SJSA1 (cell line): ENCODE measurements at places on chromosomes 5 and 9.

GRCh38 chr9:33158843-33159776 lies 8.0 kb downstream of the B4GALT1 start:
- no peak for DNase-seq

DNA sequence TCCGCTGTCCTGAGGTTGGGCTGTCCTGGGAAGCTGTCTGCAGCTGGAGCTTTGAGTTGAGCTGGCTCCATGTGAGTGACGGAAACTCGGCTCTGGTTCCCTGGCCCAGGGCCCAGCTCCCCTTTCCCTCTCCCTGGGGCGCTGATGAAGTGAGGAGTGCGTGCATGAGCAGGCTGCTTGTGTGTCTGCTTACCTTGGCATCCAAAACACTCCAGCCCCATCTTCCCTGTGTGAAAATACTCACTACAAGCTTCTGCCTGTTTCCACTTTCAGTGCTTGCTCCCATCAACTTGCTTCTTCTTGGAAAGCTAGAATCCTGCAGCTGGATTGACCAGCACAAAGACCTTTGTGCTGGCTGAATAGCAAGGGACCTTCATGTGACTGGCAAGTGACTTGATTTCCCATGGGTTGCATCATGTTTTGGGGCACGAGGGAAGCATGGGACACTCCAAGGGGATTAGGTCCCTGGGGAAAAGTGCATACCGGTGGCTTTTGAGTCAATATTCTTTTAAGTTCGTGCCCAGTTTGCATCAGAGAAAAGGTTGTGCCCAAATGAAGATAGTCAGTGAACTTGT lies 198.1 kb downstream of the GADD45G start:
- DNase-seq: no peak

DNA sequence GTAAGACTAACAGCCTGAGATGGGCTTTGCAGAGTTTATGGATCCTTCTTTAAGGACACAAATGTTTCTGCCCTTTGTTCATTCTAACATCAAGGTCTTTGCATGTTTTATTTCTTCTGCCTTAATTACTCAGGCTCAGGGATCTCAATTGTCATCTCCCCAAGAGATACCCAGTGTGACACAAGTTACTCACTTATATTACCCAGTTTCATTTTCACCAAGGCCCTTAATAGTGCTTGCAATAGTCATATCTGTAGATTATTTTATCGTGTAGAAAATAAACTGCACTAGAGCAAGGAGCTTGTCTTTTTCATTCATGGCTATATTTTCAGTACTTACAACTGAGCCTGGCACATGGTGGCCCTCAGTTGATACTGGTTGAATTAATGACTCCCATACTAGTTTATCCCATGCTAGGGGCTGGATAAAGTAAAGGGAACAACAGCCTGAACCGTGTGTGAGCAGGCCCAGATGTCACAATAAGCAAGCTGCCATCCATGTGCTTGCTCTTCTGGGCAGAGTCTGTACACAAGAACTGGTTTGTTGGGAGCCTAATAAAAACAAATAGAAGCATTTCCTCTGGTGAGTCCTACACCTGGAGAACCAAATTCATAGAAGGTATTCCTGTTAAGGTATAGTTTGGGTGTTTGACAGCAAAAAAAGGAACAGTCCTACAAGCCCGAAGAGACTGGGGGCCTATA lies 112.5 kb upstream of the CD180 start:
- DNase-seq: no peak

DNA sequence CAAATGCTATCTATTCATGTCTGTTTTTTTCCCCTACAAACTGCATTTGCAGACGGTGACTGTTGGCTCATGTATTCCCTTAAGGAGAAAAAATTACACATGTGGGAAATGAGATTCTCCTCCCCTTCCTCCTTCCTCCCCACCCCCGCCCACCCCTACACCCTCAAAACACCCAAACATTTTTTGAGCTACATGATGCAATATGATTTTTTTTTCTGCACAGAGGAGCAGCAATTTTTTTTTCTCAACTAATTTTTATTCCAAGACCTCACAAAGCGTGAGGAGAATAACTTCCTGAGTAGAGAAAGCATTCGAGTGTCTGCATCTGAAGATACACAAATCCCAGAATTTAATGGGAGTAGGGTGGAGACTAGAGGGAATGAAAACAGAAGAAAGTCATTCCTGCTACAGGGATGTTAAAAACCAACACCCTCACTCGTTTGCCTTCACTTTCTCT lies 118.1 kb downstream of the PRDM6 start:
- peak; percentile 38 for DNase-seq

DNA sequence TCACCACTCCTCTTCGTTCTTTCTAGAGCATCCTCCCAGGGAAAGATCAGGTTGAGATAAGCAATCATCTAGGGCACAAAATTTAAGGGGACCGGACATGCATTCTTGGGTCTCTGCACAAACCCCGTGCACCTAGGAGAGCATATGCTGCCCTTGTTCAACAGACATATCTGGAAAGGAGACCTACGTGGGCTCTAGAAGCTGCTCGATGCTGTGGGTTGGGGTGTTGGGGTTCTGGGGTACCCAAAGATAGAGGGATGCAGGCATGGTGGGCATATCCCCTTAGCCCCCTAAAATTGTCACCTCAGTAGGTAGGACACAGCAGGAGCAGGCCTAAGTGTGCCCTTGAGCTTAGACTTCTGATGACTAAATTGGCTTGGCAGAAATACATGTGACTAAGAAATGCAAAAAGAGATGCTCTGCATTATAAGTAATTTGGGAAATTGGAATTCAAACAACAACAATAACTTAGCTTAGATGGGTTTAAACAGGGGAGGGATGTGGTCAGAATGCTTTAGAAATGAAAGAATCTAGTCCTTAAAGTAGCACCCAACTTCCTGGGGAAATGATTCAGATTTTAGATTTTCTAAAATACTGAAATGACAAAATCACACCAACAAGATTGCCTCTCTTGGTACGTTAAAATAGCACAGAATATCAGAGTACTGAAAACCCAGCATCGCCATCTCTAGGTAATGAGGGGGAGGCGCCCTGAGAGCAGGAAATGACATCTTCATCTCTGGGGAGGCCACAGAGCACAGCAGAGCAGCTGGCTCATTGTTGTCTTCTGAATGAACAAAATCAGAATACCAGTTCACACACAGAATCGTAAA lies 172.3 kb downstream of the GNA14 start:
- no peak for DNase-seq

DNA sequence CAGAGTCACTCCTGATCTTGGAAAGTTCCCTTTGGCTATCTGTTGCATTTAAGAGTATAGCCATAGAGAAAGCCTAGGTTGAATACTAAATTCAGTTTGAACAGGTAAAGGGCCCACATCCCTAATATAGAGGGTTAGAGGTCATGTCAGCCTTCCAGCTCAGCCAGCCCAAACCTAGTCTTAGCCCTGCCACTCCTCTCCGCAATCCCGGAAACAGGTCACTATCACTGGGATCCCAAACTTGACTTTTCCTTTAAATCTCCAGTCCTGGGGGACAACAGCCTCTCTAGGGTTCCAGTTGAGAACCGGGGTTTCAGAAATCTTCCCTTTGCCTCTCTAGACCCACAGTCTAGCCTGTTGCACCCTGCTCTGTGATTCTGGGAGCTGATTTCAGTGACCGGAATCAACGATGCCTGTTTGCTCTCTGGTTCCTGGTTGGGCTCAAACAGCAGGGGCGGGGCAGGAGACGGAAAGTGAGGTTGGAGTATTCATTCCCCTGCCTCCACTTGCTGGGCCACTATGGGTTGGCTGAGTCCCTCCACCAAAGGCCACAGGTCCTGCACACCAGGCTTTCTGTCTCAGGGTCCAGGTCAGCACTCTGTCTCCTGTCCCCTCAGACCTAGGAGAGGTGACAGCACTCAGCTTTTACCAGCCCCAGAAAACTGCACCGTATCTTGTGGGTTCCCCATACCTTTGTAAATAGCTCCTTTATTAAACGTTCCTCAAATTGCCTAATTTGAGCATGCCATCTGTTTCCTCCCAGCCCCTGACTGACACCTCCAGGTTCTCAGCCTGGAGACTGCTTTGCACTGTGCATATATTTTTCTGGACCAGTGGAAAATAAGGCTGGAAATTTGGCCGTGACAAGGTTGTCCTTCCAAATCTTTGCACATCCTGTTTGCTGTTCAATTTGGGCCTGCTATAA lies 23.8 kb upstream of the CPEB4 start:
- DNase-seq: no peak
